ENCODE measurements at places on chromosomes 4 and X.

- DNase-seq: no peak
These were observed 711.0 kb downstream of the RPA4 start for GRCh38 chrX:97594646-97595224.

DNA sequence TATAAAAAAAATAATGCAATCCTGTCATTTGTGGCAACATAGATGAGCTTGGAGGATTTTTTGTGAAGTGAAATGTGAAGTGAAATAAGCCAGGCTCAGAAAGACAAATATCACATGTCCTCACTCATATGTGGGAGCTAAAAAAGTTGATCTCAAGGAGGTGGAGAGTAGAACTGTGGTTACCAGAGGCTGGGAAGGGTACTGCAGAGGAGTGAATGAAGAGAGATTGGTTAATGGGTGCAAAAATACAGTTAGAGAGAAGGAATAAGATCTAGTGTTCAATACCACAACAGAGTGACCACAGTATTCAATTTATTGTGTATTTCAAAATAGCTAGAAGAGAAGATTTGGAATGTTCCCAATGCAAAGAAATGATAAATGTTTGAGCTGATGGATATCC is 13.4 kb upstream of the ZCCHC18 start:
- no peak for DNase-seq

GRCh38 chrX:48083212-48083611 is 11.8 kb upstream of the ZNF630 start:
- no peak for DNase-seq

- DNase-seq: no peak
These were observed 82.3 kb downstream of the FREM3 start for GRCh38 chr4:143617994-143618679.

DNA sequence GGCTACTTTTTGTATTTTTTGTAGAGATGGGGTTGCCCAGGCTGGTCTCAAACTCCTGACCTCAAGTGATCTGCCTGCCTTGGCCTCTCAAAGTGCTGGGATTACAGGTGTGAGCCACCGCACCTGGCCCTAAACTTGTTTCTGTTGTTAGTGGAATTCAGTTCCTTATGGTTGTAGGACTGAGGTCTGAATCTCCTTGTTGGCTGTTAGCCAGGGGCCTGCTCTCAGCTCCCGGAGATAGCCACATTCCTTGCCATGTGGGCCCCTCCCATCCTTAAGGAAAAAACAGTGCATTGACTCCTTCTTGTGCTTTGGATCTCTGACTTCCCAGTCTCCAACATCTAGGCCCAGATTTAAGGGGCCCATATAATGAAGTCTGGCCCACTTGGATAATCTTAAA is 49.4 kb upstream of the NYX start:
- no peak for DNase-seq

GRCh38 chr4:185110375-185110823 is 32.7 kb upstream of the SLC25A4 start:
- no peak for DNase-seq

DNA sequence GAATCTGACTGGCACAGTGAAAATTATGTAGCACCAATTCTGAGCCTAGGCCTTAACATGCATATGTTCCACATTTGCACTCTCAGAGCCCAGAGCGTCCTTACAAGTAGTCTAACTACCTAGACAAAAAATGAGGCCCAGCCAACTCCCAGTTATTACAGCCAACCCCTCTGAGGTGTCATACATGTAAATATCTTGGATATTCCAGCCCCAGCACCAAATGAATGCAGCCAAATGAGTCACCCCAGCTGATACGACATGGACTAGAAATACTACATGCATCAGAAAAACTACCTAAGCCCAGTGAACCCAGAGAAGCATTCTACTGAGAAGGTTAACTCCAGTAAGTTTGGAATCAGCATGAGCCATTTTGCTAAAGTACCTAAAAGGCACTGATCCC is 145.1 kb downstream of the STPG2 start:
- no peak for DNase-seq

- DNase-seq: no peak
These were observed 92.2 kb upstream of the MTM1 start for GRCh38 chrX:150476164-150476699.

DNA sequence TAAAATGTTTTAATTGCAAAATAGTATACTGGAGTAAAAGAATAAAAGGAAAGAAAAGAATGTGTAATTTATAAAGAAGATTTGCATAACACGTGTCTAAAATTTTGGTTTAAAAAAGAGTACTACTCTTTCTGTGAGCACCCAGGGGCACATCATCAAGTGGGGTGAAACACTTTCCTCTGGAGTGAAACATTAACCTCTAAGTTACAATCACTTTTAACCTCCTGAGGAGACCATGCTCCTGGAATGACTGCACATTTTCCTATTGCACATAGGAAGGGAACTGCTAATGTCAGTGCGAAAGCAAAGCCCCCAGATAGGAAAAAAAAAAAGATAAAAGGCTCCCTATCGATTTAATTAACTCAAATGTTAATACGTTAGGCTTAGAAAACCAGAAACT is 13.3 kb downstream of the VEGFC start:
- DNase-seq: no peak

- DNase-seq: no peak
These were observed 33.4 kb upstream of the AP1S2 start for GRCh38 chrX:15888062-15888461.

- no peak for DNase-seq
These were observed 100.2 kb downstream of the LNX1 start for GRCh38 chr4:53490965-53491622.

DNA sequence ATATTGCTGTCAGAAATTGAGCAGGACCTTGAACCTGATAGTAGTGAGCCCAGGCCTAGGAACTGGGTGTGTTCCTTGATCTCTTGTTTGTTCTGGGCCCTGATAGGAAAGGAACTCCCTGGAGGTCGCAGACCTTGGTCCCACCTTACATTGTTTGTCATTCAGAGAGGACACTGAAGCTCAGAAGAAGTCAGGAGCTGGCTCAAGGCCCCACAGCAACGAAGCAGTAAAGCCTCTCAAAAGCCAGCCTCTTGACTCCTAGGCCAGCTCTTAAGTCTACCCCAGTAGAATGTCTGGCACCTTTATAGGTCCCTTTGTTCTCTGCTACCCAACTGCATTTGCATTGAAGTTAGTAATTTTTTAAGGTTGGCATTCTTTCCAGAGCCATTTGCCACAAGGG is 46.8 kb downstream of the MAMLD1 start:
- DNase-seq: no peak

DNA sequence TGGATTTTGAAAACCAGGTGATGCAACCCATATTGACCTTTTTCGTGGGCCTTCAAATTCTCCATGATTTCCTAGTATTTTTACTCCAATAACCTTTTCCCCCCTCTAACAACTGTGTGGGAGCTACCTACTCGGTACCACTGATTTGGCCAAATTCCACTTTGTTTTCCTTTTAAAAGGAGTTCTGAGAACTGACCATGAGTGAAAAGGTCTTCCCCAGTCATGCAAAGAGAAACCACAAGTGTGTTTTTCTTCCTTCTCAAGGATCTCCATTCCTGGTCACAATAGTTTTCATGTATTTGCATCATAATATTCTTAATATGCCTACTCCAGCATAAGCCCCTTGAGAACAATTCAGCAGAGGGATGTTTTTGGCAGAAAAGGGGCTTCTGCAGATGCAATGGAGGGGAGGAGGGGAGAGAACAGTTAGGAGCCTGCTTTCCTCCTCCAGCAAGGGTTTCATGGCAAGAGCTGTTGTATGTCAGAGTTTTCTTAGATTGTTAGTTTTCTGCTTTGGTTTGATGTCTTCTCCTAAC is 195.3 kb upstream of the ANXA3 start:
- DNase-seq: no peak

- no peak for DNase-seq
These were observed 8.3 kb downstream of the IL21 start for GRCh38 chr4:122612540-122612939.

- no peak for DNase-seq
These were observed 139.4 kb upstream of the BOD1L1 start for GRCh38 chr4:13766761-13767540.

DNA sequence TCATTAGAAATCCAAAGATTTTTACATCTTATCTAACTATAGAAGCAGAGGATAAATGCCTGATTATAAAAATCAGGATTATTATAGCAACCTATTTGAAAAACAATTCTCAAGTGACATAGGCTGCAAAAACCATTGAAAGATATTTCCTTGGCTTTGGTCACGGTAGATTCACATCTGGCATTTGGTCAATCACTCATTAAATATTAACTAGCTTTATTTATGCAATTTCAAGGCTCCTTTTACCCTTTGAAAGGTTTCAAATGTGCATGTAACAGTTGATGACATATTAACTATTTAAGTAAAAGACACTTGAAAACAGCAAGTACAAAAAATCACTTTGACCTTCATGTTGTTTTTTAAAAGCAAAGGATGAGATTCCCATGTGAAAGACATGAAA is 98.1 kb downstream of the MMRN1 start:
- DNase-seq: no peak

DNA sequence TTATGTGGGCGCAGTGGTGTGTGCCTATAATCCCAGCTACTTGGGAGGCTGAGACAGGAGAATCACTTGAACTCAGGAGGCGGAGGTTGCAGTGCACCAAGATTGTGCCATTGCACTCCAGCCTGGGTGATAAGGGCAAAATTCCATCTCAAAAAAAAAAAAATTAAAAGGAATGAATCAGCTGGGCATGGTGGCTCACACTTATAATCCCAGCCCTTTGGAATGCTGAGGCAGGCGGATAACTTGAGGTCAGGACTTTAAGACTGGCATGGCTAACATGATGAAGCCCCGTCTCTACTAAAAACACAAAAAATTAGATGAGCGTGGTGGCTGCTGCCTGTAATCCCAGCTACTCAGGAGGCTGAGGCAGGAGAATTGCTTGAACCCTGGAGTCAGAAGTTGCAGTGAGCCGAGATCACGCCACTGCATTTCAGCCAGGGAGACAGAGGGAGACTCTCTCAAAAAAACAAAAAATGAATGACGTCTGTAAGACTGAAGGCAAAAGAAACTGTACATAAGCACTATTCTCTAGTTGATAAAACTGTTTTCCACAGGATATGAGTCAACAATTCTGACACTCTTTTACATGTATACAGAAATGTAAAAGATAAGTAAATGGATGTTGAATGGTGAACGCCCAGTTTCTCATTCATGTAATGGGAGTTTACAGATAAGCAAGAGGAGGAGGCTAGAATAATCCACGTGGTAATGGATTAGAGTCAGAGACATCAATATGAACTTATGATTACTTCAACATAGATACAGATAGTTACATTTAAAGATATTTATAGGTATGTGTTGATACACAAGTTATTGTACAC is 22.2 kb downstream of the CENPC start:
- DNase-seq: no peak

DNA sequence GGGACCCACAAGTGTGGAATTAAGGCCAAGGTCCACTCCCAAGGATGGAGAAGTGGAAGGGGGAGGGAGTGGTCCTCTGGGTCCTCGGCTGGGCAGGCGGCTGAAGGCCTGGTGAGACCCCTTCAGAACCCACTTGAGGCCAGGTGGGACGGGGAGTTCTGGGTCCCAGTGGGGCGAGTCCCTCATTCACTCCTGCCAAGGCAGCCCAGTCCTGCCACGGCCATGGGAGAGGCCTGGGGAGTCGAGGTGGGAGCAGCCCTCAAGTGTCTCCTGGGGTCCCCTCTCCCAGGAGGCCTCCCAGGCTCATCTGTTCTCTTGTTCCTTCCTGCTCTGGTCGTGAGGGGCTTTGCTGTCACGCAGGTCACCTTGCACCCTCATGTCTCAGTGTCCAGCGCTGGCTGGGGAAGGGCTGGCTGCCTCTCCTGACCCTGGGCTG is 6.1 kb upstream of the SH3BP2 start:
- DNase-seq: no peak

DNA sequence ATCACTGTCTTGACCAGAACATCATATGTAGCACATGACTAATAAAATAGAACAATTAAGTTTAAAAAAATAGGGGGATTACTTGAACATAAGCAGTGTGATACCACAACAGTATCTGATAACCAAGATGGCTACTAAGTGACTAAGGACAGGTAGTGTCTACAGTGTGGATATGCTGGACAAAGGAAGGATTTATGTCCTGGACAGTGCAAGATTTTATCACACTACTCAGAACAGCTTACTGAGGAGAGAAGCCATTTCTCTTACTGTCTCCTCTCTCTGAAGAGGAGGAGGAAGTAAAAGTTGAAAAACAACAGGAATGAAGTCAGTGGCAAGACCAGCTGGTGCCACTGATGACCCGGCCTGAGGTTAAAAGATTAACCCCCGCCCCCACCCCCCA is 4.0 kb upstream of the SLC10A7 start:
- no peak for DNase-seq

DNA sequence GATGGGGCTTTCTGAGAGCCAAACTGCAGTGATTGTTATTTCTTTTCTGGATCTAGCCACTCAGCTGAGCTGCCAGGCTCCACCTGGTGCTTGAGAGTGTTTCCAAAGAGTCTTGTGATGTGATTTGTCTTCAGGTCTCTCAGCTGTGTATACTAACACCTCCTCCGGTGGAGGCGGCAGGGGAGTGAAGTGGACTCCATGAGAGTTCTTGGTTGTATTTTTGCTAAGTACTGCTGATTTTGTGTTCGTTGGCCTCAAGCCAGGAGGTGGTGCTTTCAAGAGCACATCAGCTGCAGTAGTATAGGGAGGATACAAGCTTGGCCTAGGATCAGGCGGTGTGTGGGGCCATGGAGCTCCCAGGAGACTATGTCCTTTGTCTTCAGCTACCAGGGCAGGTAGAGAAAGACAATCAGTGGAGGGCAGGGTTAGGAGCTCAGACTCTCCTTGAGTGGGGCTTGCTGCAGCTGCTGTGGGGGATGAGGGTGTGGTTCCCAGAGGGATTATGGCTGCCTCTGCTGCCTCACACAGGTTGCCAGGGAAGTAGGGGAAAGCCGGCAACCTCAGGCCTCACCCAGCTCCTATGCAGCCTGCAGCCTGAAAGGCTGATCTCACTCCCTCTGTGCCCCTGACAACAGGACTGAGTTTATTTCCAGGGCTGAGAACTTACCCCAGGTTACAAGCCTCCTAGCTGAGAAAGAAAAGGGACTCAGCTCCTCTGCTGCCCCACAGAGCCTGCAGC is 62.4 kb downstream of the NPFFR2 start:
- no peak for DNase-seq

DNA sequence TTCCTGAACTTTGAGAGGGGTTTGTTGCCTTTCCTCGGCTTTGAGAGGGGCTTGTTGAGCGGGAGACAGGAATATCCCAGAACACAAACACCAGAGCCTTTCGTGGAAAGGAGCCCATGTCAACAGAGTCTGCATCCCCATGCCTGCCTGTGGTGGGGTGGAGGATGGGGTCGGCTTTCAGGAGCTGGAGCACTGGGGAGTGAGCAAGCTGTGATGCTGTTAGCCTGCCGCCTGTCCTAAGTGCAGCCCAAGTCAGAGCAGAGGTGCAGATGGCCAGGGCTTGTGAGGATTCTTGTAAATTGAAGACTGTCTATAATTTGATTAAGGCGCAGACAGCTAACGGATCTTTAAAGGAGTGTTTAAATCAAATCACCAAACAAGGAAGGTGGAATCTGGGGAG is 103.3 kb upstream of the ANK2 start:
- DNase-seq: no peak

DNA sequence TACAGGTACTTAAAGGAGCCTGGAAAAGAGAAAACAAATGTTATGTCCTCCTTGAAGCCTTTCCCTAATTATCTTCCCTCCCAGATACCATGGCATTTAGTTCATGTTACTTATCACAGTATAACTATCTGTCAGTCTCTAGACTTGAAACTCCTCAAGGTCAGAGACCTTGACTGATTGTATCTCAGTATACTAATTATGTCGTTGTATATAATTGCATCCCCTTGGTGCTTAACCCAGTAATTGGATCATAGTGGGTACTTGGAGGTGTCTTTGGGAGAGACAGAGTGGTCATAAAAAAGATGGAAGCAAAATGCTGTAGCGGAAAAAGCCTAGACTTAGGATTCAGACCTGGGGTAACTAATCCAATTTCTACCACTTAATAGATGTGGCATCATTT is 8.1 kb downstream of the IGBP1 start:
- no peak for DNase-seq
